ENCODE measurements at places on chromosomes 2 and 18. TPM values are rescaled to one million over a fixed set of nuclear protein-coding genes. Genes with fewer than 3 reads are reported as not detected.

DOCK10 gene
- total RNA-seq, result 38.7 TPM

STPG4 gene
- 0.13 TPM for total RNA-seq

GAREM1 gene
- 1.9 TPM for total RNA-seq

UXS1 gene
- total RNA-seq, result 56.5 TPM
